ENCODE measurements at places on chromosomes 3 and 15. TPM values are rescaled to one million over a fixed set of nuclear protein-coding genes. Genes with fewer than 3 reads are reported as not detected.

LMAN1L gene
- total RNA-seq: 0.15 TPM

CYP1A2 gene
- not detected for total RNA-seq

FBLN2 gene
- total RNA-seq: 663 TPM

GHSR gene
- total RNA-seq: not detected

PLSCR5 gene
- not detected for total RNA-seq

RLBP1 gene
- not detected for total RNA-seq

CEP152 gene
- 5.3 TPM for total RNA-seq

ZDHHC23 gene
- 7.2 TPM for total RNA-seq

Measured in breast epithelium (tissue), 4 donors.